ENCODE measurements at places on chromosomes 7 and 10.

GRCh38 chr10:7945034-7945433 is 109.5 kb upstream of the GATA3 start:
- DNase-seq, result no peak

GRCh38 chr7:33885290-33886148 is 19.8 kb upstream of the BMPER start:
- no peak for DNase-seq

DNA sequence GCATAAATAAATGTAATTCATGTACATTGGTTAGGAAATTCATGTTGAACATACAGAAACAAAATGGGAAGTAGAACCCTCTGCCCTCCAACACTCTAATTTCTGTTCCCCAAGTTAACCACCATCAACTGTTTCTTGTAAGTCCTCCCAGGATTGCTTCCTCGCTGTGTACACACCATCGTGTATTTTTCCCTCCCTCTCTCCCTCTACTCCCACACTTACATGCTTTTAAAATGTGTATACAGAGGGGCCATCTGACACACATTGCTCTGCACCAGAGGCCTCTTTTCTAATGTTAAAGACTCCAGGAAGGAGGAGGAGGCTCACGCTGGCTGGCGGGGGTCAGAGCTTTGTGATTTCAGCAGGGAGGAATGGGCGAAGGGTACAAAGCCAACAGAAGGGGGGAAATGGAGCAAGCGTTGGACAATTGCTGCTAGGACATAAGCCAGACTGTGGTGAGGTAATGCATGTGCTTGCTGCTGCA is 1.9 kb upstream of the EPHA1 start:
- no peak for DNase-seq

DNA sequence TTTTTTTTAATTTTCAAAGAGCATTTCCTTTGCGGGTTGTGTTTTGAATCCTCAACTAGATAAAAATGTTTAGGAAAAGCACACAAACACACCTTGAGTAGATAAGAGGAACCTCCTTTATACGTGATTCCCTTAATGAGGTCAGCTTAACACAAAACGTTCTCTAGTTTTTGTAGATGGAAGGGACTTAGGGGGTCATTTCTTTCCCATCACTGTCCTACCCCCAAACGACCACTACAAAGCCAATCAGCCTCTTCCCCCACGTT is 1.2 kb downstream of the SUV39H2 start:
- no peak for DNase-seq

DNA sequence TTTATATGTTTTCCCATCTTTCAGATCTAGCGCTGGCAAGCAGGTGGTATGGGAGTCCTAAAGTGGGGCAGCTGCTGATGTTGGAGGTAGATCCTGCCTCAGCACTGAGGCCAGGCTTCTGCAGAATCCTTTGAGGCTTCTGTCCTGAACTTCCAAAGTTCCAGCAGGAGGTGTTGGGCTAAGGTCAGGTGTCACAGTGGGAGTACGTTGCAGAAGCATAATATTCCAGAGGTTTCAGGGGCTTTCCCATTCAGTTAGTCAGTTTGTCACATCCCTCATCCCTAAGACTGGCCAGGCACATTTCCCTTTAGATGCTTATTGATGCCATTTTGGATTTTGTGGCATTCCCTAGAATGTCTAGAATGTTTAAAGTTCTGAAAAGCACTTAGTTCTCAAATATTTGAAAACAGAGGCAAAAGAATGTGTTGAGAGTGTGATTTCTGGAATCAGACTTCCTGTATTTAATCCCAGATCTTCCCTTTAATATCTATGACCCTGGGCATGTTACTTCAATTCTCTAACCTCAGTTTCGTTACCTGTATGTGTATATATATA is 319.1 kb upstream of the PHYHIPL start:
- DNase-seq, result no peak

GRCh38 chr10:51699145-51699474 is 285 bp downstream of the CSTF2T start:
- no peak for DNase-seq

- DNase-seq, result no peak
Measured at GRCh38 chr10:37952926-37953325, 23.5 kb downstream of the ZNF25 start.

DNA sequence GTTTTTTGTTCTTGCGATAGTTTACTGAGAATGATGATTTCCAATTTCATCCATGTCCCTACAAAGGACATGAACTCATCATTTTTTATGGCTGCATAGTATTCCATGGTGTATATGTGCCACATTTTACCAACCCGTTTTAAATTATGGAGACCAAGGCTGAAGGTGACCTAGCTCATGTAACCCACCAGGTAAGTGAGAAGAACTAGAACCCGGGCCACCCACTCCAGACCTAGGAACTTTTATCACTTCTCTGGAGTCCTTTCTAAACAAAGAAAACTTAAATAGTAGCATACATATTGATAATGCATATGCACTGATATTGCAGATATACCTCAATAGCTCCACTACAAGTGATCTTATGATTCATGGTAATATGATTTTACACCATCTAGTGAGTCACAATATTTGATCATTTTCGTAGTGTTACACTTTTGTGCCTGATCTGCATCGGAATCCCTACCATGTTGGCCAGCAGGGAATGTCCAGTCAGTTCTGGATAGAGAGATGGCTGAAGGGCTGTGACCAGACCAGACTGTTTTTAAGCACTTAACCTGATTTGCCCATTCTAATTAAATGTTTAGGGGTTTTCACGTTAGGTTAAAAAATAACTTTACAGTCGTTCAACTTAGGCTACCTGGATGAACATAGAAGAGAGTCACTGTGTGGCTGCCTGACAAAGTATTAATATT is 15.2 kb downstream of the CUZD1 start:
- DNase-seq, result no peak

DNA sequence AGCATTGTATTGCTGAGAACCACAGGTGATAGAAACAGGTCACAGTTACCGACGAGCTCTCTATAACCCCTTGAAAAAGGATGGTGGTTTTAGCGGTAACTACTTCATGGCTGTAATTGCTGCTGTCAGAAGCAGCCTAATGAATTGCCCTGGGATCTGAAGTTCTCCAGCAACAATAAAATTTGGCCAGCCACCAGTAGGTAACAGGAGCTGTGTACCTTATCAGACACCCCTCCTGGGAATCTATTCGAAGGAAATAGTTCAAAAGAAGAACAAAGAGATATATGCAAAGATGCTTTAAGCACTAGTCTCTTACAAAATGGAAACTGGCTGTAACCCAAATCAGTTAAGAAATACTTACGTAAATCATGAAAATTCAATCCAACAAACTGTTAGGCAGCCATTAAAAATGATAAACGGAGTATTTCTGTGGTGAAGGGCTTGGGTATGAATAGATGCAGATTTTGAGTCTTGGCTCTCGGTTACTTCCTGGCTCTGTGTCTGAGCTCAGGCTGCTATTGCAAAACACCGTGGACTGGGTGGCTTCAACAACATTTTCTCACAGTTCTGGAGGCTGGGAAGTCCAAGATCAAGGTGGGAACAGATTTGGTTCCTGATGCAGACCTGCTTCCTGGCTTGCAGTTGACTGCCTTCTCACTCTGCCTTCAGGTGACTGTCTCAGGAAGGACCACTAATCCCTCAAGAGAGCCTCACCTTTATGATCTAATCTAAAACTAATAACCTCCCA is 1.6 kb downstream of the MSRB2 start:
- peak; percentile 68 for DNase-seq

- DNase-seq, result no peak
Measured at GRCh38 chr10:113982769-113983168, 60.9 kb upstream of the ADRB1 start.

DNA sequence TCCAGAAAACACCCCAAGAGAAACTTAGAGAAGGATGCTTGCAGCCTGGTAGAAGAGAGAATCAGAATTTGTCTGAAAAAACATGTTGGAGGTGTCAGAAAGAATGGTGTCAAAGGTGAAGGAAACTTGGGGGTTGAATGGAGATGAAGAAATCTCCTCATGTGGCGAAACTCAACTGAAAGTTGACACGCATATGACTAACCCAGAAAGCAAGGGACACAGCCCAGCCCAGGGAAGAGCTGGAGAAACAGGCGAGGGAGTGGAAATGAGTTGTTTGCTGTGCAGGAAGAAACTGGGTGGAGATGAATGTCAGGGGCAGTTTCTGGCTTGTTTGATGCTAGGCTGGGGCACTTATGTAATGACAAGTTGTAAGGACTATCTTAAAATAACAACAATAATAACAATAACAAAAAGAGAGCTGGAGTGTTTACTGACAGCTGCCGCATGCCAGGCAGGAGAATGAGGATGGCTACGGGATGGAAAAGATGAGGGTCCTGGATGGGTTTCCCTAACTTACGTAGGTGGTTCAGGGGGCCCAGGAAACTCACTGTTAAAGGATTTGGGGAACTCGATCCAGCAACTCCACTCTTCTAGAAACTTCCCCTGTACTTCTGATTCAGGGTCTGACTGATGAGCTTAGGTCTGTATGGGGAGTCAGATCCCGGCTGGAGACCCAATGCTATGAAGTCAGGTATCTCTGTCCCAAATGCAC is 57.4 kb downstream of the MAP3K8 start:
- DNase-seq, result no peak

DNA sequence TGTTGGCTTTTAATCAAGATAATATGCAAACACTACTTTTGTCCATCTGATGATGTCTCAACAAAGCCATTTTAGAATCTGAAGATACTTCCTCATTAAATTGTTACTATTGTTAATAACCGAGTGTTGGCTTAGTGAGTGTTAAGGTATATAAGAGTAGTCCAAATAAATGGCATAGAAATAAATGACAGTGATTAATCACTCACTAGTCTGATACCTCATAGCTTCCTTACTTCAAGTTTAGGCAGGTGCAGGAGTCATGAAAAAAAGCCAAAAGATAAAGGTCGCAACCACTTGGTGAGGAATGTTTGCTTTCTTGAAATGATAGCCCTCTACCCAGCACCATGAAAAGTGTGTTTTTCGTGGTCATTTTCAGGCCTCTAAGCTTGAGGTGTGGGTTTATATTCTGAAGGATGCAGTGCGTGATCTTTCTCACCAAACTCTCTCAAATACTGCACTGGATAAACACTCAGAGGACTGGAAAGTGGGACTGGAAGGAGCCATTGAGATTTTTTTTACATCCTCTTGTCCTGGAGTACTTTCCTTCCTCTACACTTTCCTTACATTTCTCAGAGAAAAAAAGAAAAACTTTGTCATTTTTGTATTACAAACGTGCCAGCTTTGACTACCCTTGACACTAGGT is 138.1 kb downstream of the KIAA1217 start:
- DNase-seq, result no peak

- DNase-seq, result no peak
Measured at GRCh38 chr7:35758421-35758820, 42.4 kb upstream of the SEPTIN7 start.

DNA sequence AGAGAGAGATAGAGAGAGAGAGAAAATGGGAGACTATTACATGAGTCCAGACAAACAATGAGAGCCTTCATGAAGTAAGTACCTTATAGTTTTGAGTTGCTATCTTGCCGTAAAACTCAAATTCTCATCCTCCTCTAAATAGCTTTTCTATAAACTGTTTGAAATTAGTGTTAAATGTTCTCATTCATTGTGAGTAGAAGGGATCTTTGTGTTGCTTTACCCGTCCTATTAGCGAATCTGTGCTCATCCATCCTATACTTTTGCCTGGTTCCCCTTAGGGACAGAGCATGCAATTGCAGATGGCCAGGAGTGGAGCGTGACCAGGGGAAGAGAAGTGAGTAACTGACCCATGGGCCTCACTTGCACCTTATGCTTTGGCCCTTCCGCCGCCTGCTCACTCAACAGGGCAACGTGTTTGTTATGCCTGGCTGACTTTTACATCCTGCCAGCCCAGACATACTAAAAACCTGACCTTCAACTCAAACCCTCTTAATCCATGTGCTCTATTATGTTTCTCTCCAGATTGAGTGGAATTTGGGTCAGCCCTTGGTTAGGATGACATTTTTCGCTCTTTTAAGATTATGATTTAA is 244.2 kb upstream of the YAE1 start:
- no peak for DNase-seq

DNA sequence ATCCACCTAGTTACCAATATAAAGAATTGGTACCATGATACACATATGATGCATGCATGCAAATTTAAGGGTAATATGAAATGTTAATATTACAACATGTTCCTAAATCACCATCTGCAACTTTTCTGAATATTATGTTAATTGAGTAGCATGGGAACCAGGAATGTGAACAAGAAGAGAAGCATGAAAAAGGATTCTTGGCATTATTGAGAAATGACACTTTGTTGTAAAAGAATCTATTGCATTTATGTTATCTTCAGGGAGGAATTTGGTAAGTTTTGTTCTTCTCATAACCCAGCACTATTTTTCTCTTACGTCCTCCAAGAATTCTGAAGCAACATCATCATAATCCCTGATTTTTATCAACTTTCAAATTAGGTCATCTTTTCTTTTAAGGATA is 159.9 kb upstream of the SLC25A13 start:
- DNase-seq, result no peak

- no peak for DNase-seq
Measured at GRCh38 chr10:101676565-101676964, 18.4 kb downstream of the FBXW4 start.

GRCh38 chr7:15543256-15543655 is 18.6 kb downstream of the AGMO start:
- no peak for DNase-seq

DNA sequence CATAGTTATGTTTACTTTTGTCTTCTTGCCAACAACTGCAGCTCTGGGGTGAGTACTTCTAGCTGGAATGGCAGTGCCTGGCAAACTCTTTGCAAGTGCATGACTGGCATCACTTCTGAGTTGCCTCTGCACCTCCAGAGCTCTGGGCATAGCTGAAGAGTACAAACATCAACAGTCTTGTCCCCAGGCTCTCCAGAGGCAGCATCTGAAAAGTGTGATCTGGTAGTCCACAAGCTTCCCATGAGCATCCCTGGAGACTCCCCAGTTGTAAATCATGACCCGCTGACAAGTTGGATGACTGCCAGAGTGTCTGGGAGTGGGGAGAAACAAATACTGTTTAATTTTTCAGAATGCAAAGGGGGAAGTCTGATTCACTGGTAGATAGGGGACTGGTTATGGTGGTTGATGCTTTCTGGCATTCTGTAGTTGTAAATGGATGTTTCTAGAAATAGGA is 138.9 kb upstream of the CDK13 start:
- DNase-seq, result peak; percentile 71

GRCh38 chr10:16509996-16510395 is 11.7 kb downstream of the C1QL3 start:
- DNase-seq, result no peak

DNA sequence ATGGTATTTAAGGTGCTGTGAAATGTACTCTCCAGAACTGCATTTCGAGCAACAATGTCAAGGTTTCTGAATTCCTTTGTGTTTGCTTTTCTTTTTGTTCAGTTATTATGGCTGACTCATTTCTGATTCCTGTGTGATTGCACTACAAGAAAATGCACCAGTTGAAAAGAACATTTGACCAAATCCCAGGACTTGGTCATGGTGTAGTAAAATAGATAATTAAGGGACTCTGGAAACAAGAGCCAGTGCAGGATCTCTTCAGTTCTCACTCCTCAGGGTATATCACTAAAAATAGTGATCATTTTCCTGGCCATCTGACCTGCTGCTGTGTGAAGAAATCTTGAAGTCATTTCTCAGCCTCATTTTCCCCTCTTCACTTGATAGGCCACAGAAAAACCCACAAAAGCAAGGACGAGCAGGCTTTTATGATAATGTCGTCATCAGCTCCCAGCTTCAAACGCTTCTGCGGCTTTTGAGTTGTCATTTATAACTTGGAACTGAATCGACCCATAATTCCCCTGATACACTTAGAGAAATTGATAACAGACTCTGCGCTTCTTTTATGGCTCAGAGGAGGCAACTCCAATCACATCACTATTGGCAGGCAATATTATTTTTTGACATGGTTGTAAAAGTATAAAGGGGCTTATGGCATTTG is 274.7 kb downstream of the HDAC9 start:
- no peak for DNase-seq

GRCh38 chr10:95287281-95287680 is 3.5 kb downstream of the PDLIM1 start:
- no peak for DNase-seq

- no peak for DNase-seq
Measured at GRCh38 chr10:78781251-78781913, 287.4 kb upstream of the ZMIZ1 start.

Data from NCI-H1105 treated with DMSO at 0.1 percent for 48 hours (cell line).